ENCODE measurements at places on chromosomes 5 and 9.

- no peak for DNase-seq
These were observed 21.3 kb upstream of the RNF145 start for GRCh38 chr5:159230657-159231056.

GRCh38 chr5:146410272-146410671 lies 36.9 kb upstream of the TCERG1 start:
- DNase-seq: no peak

DNA sequence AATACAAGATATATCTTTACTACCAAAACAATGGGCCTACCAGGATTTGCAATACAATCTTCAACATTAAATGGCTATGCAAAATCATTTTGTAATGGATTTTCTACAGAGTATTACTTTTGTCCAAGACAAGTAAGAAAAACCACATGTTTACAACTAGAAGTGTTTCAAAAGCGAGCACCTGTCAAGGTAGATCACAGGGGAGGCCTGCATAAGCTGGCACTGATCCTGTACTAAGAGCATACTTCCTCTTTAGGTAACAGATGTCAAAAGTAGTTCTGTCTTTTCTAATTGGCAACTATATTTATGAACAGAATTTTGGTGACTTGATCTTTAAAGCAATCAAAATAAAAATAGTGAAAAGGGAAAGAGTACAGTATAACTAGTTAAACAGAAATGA lies 249.0 kb downstream of the MLLT3 start:
- no peak for DNase-seq

DNA sequence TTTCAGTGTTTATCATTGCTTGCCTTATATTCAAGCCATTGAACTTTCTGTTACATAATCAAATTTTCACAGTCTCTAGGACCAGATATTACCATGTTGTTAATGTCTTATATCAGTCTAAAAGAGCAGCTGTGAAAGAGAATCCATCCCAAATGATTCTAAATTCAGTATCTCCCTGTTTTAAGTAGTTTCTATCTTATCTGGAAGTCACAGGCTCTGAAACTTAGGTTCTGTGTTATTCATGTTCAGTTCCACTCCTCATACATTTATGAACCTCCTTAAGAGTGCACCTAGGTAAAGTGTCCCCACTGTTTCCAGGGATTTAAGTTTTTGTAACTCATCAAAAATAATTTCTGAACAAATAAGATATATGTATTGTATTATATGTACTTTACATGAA lies 9.7 kb downstream of the LYRM7 start:
- no peak for DNase-seq

GRCh38 chr5:108503986-108504385 lies 122.1 kb upstream of the FBXL17 start:
- no peak for DNase-seq

- DNase-seq: no peak
These were observed 307.7 kb upstream of the TLE4 start for GRCh38 chr9:79264041-79264440.

DNA sequence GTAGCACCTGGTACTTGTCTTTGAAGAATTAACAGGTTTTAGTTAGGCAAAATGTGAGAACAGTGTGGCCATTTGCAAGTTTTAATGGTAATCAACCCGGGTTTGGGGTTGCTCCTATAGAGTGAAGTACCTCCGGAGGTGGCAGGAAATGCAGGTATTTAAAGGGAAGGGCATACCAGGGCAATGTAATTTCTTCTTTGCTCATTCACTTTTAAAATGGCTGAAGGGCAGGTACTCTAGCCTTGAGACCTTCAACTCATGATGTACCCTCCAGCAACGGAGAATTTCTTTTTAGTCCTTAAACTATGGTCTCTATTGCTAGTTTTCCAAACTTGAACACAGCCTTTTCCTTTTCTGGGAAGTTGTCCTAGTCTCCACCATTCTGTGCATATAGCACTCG lies 1.3 kb upstream of the HSPA4 start:
- DNase-seq: no peak

GRCh38 chr9:21326526-21327139 lies 8.6 kb downstream of the KLHL9 start:
- DNase-seq: peak; percentile 18

GRCh38 chr9:97528529-97529230 lies 27.2 kb downstream of the TMOD1 start:
- DNase-seq: no peak

- DNase-seq: no peak
These were observed 60.2 kb downstream of the PARP8 start for GRCh38 chr5:50726475-50727148.

DNA sequence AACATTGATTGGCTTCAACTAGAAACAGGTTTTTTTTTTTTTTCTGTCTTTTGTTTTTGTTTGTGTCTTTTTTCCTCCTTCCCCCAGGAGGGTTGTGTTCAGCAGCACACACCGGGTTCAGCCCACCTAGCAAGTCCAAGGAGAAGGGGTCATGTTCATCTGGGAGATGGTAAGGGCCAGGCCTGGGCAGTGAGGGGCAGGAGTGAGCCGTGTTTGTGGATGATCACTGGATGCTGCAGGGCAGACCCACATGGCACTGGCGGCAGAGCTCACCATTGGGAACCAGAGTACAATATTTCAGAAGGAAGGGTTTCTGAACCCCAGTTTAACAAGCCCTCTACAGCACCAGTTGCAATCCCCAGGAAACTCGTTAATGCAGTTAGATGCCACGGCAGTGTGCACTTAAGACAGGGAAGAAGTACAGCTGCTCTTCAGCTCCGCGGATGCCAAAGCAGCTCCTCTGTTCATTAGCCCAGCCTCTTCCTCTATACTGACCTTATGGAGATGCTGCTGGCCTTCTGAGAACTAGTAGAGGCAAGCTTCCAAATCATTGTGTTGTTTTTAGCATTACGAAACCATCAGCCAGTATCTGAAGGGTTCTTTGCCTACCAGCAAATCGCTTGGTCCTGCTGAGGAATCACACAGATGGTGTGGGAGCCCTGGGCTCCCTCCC lies 508.2 kb upstream of the WWC1 start:
- no peak for DNase-seq

DNA sequence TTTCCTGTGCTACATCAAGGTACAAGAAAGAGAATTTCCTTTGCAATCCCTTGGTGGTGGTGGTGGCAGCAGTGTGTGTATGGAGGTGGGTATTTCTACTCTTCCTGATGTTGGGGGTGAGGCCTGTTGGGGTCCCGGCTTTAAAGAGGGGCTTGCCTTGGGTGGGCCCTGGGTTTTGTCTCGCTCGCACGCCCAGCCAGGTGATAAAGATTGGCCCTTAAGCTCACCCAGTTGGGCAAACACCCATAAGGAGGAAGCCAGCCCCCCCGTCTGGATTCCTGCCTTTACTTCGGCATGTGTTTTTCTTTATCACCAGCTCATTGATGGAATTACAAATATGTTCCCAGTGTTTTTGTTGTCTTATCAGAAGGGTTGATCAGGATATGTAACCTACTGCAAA lies 16.0 kb upstream of the SARDH start:
- no peak for DNase-seq

- DNase-seq: no peak
These were observed 50.3 kb upstream of the SPTLC1 start for GRCh38 chr9:92165484-92165883.

DNA sequence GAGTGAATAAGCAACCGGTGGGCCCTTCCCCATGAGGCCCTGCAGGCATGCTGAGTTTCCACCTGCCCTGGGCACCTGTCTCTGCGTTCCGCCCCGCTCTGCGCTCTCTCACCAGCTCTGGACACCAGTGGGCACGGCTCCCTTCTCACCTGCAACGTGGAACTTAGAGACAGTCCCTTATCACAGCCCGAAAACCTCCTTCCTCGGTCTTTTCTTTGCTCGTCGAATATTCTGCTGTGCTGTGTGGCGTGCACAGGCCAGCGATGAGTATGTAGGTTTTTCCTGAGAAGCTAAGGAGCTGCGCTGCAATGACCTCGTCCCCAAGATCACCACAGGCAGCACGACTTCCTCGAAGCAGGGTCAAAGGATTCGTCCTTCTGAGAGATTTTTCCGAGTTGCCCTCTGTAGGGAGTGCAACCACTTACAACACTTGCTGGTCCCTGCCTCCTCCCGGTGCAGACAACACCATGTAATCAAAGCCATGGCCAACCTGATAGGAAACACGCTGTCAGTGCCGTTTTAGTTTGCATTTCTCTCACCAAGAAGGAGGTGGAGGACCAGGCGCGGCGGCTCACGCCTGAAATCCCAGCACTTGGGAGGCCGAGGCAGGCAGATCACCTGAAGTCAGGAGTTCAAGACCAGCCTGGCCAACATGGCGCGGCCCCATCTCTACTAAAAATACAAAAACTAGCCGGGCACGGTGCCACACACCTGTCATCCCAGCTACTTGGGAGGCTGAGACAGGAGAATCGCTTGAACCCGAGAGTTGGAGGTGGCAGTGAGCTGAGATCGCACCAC lies 27.2 kb upstream of the NOTCH1 start:
- DNase-seq: no peak

DNA sequence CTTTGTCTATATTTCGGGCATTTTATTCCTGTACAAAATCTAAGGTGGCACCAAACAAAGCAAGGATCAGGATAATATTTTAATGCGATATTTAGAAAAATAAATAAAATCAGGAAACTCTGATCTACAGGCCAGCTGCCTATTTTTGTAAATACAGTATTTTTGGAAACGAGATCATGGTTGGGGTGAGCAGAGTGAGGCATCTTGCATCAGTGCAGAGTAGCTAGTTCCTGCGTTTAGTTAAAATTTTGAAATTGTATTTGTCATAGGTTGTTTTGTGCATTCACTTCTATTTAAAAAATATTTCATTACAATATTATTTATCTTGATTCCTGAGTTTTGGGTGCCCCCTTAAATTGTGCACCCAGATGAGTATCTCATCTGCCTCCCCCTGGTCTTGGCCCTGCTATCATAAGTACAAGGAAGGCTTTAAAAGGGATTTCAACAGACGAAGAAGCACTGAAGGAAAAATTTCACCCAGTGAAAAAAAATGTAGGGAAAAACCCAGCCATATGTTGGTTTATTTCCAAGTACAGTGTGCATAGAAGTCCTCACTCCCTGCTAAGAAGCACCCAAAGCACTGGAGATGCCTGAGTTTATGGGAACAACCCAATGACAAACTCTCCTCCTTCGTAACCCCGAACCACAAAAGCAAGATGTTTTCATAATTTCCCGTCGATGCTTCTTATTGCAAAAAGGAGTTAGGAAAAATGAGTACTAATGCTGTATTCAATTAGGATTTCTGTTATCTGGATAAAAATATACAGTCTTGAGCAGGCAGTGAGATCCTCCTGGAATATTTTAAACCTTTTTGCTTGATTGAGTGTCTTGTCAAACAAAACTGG lies 304.7 kb upstream of the CLINT1 start:
- peak; percentile 71 for DNase-seq

GRCh38 chr9:136051453-136051836 lies 43.6 kb downstream of the NACC2 start:
- no peak for DNase-seq

DNA sequence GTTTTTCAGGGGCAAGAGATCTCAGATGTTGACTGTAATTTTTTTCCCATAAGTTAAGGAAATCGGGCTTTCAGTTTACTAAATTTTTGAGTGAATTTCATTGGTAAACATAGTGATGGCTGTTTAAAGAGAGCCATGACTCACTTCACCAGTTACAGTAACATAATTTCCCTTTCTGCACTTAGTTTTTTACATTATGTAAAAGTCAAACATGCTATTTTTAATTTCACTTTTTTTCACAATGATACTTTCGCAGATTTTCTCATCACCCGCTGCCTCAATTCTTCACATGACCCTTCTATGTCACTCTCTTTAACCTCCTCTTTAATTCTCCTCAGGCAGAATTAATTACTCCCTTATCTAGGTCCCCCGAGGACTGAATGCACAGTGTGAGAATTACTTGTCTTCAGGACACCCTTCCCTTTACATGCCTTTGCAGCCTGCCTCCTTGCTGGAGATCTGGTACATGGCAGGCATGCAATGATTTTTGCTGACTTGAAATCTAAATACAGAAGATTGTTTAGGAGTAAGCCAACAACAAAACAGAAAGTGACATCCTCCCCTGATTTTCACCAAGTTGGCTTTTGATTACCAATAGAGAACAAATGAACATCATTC lies 217.5 kb upstream of the S1PR3 start:
- no peak for DNase-seq

DNA sequence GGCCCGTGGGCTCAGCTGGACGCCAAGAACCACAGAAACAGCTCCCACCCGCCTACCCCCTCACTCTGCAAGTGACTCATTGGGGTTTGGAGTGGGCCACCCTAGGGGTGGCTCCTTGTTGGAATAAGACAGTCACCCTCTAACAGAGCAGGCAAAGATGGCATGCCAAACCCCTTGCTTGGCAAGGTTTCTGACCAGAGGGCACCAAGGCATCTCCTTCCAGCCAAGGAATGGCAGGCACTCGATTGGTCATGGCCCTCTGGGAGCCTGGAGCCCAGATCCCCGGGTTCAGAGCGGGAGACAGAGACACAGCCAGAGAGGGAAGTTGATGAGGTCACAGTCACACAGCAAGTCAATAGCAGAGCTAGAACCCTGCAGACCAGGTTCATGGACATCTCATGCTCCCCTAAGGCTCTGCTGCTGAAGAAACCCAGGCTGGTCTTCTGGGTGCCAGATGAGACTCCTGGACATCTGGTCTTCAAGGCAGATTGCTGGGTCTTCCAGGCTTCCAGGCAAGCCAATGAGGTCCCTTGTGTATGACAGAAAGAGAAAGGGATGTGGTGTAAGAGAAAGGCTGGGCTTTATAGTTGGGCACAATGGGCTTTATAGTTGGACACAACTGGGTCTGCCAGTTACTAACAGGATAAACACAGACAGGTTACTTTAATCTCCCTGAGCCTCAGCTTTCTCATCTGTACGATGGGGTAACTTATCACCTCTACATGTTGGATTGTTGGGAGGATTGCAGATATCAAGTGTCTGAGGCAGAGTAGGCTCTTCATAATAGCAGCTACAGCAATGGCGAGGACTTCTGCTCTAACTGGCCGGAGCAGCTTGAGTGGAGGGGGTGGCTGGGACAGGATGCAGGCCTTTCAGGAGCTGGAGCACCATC lies 23.3 kb upstream of the KIF12 start:
- DNase-seq: no peak

GRCh38 chr5:32109236-32109635 lies 64.9 kb downstream of the GOLPH3 start:
- DNase-seq: no peak

DNA sequence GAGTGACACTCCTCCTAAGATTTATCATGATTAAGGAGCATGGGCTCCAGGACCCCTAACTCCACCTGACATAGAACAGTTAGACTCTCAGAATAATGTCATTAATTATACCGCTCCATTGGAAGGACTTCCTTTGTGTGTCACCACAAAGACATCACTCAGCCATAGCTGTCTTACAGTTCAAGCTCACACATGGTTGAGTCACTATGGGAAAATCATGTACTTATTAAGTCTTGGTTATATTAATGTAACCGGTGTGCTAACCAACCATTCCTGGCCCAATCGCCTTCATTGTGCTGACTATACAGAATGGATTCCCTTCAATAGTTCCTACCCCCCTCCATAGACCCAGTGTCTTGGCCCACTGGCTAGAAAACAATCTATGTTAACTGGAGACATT lies 10.9 kb upstream of the MCCC2 start:
- DNase-seq: no peak
